T-helper 9 cell (primary cell): ENCODE measurements at places on chromosomes 1 and 21.

GRCh38 chr1:5977494-5978444 lies 14.5 kb downstream of the NPHP4 start:
- DNase-seq: no peak

DNA sequence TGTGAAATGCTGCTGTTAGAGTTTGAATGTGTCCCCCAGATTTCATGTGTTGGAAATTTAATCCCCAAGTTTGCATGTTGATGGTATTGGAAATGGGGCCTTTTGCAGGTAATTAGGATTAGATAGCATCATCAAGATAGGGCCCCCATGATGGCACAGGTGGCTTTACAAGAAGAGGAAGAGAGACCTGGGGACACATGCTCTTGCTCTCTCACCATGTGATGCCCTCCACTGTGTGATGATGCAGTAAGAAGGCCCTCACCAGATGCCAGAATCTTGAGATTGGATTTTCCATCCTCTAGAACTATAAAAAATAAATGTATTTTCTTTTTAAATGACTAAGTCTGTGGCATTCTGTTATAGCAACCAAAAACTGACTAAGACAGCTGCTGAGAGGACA lies 57.0 kb upstream of the NEK7 start:
- DNase-seq: no peak

- DNase-seq: no peak
Measured at GRCh38 chr1:15358565-15359133, 51.0 kb upstream of the EFHD2 start.

- no peak for DNase-seq
Measured at GRCh38 chr1:156691191-156691590, 14.0 kb upstream of the NES start.

DNA sequence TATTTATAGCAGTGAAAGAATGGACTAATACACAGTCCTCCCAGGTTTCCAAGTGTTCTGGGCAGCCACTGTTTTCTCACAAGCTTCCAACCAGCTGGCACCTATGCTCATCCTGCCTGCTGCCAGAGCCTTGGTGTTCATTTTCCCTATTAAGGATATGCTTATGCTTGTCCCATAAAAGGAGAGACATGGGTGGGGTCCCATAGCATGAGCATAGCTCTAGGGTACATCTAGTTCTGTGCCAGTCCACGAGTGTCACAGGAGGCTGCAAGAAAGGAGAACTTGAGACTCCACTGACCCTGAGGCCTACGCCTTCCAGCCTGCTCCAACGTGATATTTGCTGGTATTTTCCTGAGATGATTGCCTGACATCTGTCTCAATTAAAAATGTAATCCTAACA lies 192.4 kb upstream of the PTGFR start:
- no peak for DNase-seq
